ENCODE measurements at places on chromosomes 2 and 18.

DNA sequence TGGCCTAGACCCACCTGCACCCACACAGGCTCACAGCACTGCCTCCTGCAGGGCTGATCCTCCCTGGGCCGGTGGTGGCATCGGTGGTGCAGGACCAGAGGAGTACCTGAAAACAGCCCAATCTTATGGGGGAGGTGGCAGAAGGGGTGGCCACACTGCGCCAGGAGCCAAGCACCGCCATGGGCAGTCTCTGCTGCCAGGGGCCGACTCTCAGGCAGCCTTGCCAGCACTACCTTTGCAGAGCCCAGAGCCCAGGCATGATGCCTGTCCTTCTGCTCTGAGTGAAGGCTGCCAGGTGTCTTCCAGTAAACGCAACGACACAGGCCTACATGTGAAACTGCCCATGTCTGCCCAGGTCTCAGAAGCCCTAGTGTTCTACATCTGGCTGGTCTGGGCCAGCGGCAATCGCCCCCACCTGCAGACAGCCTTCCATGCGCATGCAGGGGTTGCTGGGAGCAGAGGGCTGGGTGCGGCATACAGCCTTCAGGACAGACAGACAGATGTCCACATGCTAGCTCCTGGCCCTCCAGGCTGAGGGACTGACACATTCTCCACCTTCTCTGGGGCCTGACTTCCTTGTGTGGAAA lies 6.8 kb downstream of the HS6ST1 start:
- no peak for DNase-seq

DNA sequence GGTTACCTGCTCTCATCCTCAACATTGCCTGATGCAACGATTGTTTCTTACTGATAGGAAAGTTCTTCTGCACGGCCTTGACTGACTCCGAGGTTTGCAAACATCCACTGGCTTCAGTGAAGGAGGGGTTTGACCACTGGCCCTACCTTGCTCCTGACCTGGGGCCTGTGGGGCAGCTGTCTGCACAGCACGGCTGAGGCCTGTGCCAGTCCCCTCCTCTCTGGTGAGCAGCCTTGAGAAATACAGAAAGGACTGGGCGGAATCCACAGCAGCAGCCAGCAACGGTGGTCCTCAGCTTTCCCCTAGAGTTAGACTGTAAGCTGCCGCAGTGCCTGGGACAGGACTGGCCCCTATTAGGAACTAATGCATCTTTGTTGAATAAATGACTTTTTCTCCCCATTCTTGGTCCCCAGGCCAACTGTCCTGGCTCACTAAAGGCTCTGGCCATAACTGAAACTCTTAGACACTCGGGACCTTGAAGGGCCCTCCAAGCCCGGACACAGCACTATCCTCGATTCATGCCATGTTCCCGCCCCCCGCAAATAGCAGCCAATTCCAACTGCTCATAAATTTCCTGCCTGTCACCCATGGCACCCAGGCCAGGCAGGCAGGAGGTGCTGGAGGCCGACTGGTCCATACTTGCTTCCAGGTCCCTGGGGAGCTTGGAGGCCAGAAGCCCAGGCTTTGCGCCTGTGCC lies 26.7 kb downstream of the ATOH8 start:
- DNase-seq: no peak

DNA sequence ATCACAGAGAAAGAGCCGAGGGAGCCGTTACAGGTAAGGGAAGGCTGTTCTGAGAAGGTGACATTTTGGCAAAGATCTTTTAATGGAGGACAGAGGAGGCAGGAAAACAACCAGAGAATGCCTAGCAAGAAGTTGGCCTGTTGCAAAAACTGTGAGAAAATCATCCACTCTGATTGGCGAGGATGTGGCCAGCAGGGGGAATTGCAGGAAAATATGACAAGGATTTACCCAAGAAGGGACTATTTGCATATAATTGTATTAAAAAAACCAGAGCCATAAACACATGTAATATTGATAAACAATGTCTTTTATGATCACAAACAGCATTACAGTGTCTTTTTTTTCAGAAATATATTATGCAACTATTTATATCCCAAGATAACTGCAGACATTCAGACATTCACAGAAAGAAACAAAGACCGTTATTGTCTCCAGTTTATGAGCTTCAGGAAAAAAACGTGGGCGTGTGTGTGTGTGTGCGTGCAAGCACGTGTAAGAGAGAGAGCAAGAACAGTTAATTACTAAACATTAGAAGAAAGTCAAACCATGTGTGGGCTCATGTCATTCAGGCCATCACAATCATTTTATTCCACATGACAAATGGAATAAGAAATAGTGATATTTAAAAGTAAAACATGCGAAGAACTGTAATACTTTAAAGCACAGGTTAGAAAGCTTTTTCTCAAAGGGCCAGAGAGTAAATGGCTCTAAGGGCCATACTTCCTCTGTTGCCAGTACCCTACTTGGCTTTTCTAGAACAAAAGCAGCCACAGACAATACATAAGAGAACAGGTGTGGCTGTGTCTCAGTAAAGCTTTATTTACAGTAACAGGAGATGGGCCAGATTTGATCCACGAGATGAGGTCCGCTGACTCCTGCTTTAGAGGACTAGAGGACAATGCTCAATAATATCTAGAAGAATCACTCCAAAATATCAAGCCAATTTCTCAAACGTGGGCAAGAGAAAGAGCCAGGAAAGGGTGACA lies 324.1 kb downstream of the DLGAP1 start:
- DNase-seq: no peak

GRCh38 chr2:168530982-168531622 lies 75.0 kb downstream of the CERS6 start:
- no peak for DNase-seq

- no peak for DNase-seq
These were observed 249.2 kb downstream of the NAPG start for GRCh38 chr18:10775026-10775425.

GRCh38 chr2:235829726-235830125 lies 335.9 kb downstream of the AGAP1 start:
- no peak for DNase-seq

- DNase-seq: no peak
These were observed 40.0 kb downstream of the CCDC102B start for GRCh38 chr18:68837665-68838451.

GRCh38 chr2:121707920-121708361 lies 28.7 kb downstream of the NIFK start:
- no peak for DNase-seq

DNA sequence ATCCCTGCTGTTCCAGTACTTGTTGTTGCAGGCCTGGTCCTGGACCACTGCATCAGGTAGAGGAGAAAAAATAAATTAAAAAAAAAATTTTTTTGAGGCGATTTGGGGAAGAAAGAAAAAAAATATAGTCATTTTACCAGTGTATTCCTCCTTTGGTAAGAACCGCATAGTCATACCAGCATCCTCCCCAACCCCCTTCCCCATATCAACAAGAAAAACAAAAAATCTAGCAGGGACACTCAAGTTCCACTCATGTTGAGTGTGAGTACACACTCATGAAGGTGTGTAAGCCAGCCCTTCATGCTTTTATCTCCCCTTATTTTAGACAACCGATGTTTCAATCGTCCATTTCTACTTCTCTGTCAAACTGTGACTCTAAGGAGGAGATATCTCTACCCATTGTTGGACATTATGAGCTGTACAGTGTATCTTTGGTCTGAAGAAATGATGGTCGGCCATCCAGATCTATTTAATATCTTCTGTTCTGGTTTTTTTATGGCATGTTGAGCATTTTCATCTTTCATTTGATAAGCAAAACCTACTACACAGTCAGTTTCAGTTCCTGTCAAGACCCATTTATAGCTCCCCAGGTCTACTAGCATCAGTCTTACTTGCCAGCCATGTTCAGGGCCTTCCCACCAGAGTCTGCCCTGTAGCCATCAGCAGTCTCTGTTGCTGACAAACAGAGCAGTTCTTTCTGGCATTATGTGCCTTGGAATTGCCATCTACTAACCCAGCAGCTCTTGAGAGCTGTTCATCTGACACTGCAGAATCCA lies 20.0 kb downstream of the ELP2 start:
- DNase-seq: no peak

GRCh38 chr18:32851936-32852335 lies 79.1 kb upstream of the KLHL14 start:
- DNase-seq: no peak

DNA sequence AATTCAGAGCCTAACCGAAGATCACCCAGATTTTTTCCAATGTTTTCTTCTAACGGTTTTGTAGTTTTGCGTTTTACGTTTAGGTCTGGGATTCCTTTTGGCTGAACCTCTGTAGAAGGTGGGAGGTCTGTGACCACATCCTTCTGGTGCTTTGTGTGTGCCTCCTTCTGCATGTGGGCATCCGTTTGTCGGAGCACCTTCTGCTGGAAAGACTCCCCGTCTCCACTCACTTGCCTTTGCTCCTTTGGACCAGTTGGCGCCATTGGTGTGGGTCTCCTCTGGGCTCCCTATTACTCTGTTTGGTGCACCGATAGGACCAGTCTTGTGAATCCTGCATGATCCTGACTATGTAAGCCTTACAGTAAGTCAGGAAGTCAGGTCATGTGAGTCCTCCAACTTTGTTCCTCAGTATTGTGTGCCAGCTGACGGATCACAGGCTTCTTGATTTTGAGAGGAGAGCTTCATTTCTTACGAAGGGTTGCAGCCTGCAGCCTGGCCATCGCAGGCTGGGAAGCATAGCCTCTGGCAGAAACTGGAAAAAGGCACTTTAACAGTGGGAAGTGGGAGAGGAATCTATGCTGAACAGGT lies 13.6 kb downstream of the AQP12A start:
- no peak for DNase-seq

DNA sequence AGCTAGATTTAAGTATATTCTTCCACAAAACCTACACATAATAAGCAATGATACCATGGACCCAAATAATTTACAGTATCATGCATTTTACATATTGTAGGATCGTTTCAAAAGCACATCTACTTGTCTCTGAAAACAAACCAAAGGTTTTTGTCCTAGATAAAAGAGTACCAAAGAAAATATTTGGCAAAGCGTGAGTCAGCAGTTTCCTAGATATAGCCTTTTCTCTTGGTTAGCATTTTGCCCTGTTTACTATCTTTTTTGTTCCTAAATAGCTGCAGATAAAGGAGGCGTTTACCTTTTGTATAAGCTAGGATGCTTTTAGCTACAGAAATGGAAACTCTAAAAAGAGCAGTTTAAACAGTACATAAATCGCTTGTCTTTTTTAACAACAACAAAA lies 305.8 kb upstream of the GULP1 start:
- DNase-seq: no peak

All from activated gamma-delta T cell (primary cell).